ENCODE measurements at places on chromosomes 1 and 21.

DNA sequence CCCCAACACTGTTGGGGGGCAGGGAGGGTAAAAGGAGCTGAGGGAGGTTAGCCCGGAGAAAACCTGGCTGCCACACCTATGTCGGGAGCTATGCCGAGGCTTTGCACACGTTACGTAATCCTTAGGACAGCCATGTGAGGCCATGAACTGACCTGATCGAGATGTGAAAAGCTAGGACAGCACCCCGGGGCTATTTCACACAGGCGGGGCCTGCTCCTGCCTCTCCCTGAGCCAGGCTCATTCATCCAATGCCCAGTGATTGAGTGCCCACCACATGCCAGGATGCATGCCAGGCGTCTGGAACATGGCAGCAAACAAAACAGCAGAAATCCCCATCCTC, 30.2 kb downstream of the LDLRAP1 start:
- no peak for DNase-seq

GRCh38 chr1:38114241-38115026, 67.8 kb upstream of the POU3F1 start:
- DNase-seq: no peak

DNA sequence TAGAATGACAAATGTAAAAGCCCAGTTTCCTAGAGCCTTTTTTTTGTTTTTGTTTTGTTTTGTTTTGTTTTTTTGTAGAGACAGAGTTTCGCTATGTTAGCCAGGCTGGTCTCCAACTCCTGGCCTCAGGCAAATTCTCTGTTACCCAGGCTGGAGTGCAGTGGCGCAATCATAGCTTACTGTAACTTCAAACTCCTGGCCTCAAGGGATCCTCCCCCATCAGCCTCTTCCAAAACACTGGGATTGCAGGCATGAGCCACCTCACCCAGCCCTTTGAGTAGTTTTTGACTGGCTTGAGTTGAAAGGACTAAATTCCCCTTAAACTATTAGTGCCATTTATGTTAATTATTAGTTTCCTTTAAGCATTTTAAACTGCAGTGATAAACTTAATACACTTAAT, 28.8 kb upstream of the ZBTB18 start:
- DNase-seq: no peak

- DNase-seq: no peak
These were observed 186.4 kb upstream of the ZNHIT6 start for GRCh38 chr1:85894651-85895050.

DNA sequence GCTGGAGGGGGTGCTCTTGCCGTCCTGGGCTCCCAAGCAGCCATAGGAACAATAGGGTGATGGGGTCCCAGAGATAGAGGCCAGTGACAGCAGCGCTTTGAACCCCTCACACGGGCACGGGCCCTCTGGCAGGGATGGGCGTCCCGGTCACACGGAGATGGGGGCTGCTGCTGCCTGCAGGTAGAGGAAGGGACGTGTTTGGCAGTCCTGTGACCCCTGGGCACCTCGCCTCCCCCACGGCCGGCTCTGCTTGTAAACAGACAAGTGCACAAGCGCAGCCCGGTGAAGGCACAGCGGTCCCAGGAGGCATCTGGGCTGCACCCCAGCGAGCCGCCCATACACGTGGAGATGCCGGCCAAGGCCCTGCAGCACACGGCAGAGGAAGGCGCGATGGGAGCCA, 36.5 kb upstream of the PDE9A start:
- DNase-seq: no peak

Measured in activated CD8-positive, alpha-beta memory T cell treated with anti-CD3 and anti-CD28 coated beads for 1 hour (primary cell).